ENCODE measurements at places on chromosomes 1 and 21.

GRCh38 chr1:105795741-105796140, 1260.7 kb upstream of the PRMT6 start:
- H3K27me3 ChIP-seq, result no peaks in the 10 kb centered on the region
- H3K27ac ChIP-seq, result no peak overlapping the region
- no peaks in the 10 kb centered on the region for H3K36me3 ChIP-seq
- H3K4me3 ChIP-seq, result no peak overlapping the region
- no peaks in the 10 kb centered on the region for H3K4me1 ChIP-seq

DNA sequence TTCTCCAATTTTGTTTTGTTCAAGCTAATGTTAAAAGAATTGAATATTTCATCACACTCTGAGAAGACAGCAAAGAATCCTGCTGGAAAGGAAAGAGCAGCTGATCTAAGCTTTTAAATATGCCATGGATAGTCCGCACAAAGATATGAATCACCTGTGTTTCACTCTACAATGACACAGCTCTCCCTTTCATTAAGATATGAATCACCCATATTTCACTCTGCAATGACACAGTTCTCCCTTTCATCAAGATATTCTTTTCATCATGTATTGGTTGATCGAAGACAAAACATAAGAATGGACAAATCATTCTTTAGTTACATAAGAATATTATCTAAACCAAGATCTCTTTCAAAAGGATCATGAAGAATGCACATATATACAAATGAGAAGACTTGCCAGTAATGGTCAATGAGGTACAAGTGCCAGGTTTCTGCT, 367.3 kb downstream of the SMYD3 start:
- H3K36me3 ChIP-seq, result no peaks in the 10 kb centered on the region
- no peak for DNase-seq
- no peaks in the 10 kb centered on the region for H3K4me1 ChIP-seq
- H3K4me3 ChIP-seq, result no peak overlapping the region

GRCh38 chr1:87017998-87018672, 103.7 kb downstream of the HS2ST1 start:
- no peaks in the 10 kb centered on the region for H3K27me3 ChIP-seq
- H3K27ac ChIP-seq, result peak overlapping the region; percentile 75
- DNase-seq, result no peak

GRCh38 chr1:176017722-176018121, 189.4 kb downstream of the COP1 start:
- no peak overlapping the region for H3K4me3 ChIP-seq
- DNase-seq, result no peak
- H3K27ac ChIP-seq, result no peak overlapping the region
- H3K27me3 ChIP-seq, result no peaks in the 10 kb centered on the region

DNA sequence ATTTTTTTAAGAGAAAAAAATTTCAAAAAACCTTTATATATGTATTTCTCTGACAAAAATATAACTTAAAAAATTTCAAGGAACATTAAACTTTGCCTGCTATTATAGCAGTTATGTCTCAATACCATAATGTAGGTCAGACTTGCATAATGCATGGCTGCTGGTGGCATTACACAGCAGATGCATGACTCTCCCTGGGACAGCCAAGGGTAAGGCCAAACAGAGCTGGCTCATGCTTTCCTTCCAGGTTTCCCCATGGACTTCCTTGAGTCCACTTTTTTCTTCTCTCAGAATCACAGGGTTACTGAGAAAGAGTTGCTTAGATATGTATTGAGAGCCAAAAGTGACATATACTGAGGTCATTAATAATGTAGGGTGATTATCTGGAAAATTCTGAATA, 43.7 kb downstream of the RHOU start:
- DNase-seq, result no peak
- no peak overlapping the region for H3K27ac ChIP-seq
- H3K36me3 ChIP-seq, result no peaks in the 10 kb centered on the region
- H3K4me3 ChIP-seq, result no peak overlapping the region
- H3K27me3 ChIP-seq, result peaks cover 2% of the 10 kb centered on the region
- peaks cover 3% of the 10 kb centered on the region for H3K4me1 ChIP-seq

DNA sequence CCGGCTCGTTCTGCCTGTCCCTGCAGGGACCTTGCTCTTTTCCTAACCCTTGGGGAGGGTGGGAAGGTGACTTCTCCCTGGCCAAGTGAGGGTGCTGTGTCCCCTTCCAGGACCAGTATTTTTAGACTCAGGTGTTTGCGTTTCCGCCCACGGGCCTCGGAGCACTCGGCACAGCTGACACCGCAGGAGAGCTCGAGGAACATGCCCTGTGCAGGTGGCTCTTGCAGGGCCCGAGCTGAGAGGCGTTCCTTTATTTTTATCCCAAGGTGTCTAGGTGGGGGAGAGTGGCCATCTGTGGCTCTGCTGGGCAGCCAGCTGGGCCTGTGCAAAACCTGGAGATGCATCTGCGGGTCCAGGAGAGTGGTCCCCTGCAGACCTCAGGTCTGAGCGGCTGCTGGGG, 16.0 kb downstream of the PLCH2 start:
- H3K4me1 ChIP-seq, result no peaks in the 10 kb centered on the region
- no peak overlapping the region for H3K27ac ChIP-seq
- no peak for DNase-seq
- H3K4me3 ChIP-seq, result no peak overlapping the region
- no peaks in the 10 kb centered on the region for H3K36me3 ChIP-seq

- H3K27ac ChIP-seq, result no peak overlapping the region
- DNase-seq, result no peak
- no peak overlapping the region for H3K4me3 ChIP-seq
- H3K27me3 ChIP-seq, result no peaks in the 10 kb centered on the region
- H3K36me3 ChIP-seq, result no peaks in the 10 kb centered on the region
- peaks cover 24% of the 10 kb centered on the region for H3K4me1 ChIP-seq
Measured at GRCh38 chr1:171389171-171389570, 75.2 kb downstream of the FMO4 start.

GRCh38 chr21:41256771-41257702, 59.6 kb upstream of the FAM3B start:
- peaks cover 27% of the 10 kb centered on the region for H3K36me3 ChIP-seq
- no peaks in the 10 kb centered on the region for H3K27me3 ChIP-seq
- H3K27ac ChIP-seq, result peak overlapping the region; percentile 9
- no peak for DNase-seq

GRCh38 chr1:116096013-116096618, 15.1 kb upstream of the MAB21L3 start:
- no peaks in the 10 kb centered on the region for H3K4me1 ChIP-seq
- H3K36me3 ChIP-seq, result peaks cover 2% of the 10 kb centered on the region
- no peak overlapping the region for H3K4me3 ChIP-seq
- H3K27me3 ChIP-seq, result no peaks in the 10 kb centered on the region

DNA sequence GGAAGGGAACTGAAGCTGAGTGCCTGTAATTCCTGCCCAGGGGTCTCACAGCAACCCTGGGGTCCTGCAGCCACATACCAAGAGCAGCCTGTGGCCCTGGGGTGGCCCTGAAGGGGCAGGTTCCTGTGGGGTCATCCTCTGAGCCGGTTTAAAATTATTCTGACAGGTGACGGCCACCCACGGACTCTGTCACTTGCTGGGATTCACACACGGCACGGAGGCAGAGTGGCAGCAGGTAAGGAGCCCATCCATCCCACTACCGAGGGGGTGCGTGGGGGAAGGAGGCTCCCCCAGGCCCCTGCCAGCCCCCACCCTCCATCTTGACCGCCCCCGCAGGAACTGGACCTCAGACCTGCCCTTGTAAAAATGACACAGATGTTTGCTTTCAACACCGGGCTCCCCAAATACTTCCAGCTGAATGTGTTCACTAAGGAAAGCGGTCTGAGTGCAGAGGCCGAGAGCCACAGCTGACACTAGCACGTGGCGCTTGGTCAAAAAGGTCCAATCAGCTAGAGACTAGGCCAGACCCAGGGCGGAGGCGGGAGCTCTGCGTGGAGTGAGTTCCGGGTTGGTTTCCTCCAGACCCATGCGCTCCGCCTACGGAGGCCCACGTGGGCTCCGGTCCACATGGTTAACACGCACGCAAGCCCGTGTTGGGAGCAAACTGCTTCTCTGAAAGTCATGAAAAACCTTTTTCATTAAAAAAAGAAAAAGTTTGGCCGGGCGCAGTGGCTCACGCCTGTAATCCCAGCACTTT, 10.0 kb downstream of the YBEY start:
- no peak for DNase-seq
- no peak overlapping the region for H3K27ac ChIP-seq
- no peaks in the 10 kb centered on the region for H3K4me1 ChIP-seq
- H3K4me3 ChIP-seq, result no peak overlapping the region

GRCh38 chr1:27342778-27343638, 1.2 kb downstream of the SYTL1 start:
- H3K36me3 ChIP-seq, result peaks cover 4% of the 10 kb centered on the region
- no peak for DNase-seq
- peaks cover 14% of the 10 kb centered on the region for H3K4me1 ChIP-seq
- H3K27ac ChIP-seq, result peak overlapping the region; percentile 33
- H3K27me3 ChIP-seq, result peaks cover 17% of the 10 kb centered on the region

DNA sequence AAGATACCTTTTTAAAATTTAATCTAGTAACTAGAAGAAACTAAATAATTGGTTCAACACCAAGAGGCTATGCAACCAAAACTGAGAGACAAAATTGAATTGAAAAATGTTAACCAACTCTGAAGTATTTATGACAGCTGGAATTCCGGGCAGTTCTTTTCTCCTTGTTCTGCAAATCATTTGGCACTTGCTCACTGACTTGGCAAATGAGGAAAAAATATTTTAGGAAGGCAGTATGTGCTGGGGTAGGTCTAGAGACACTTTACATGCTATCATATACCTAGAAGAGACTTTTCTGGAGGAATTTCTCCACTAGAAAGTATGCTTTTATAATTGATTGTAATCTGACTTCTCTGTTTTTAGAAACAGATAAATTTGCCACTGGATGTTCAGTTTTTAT, 22.1 kb upstream of the SH3D21 start:
- H3K27ac ChIP-seq, result no peak overlapping the region
- no peak for DNase-seq
- no peaks in the 10 kb centered on the region for H3K27me3 ChIP-seq
- peaks cover 2% of the 10 kb centered on the region for H3K4me1 ChIP-seq
- H3K36me3 ChIP-seq, result peaks cover 18% of the 10 kb centered on the region

- no peak overlapping the region for H3K27ac ChIP-seq
- H3K27me3 ChIP-seq, result peaks cover 27% of the 10 kb centered on the region
- no peak overlapping the region for H3K4me3 ChIP-seq
- H3K36me3 ChIP-seq, result no peaks in the 10 kb centered on the region
Measured at GRCh38 chr1:112359961-112360767, 35.9 kb upstream of the CTTNBP2NL start.

- DNase-seq, result no peak
- no peaks in the 10 kb centered on the region for H3K4me1 ChIP-seq
- no peak overlapping the region for H3K27ac ChIP-seq
- H3K36me3 ChIP-seq, result no peaks in the 10 kb centered on the region
- no peak overlapping the region for H3K4me3 ChIP-seq
Measured at GRCh38 chr1:212981571-212982328, 31.4 kb downstream of the VASH2 start.

DNA sequence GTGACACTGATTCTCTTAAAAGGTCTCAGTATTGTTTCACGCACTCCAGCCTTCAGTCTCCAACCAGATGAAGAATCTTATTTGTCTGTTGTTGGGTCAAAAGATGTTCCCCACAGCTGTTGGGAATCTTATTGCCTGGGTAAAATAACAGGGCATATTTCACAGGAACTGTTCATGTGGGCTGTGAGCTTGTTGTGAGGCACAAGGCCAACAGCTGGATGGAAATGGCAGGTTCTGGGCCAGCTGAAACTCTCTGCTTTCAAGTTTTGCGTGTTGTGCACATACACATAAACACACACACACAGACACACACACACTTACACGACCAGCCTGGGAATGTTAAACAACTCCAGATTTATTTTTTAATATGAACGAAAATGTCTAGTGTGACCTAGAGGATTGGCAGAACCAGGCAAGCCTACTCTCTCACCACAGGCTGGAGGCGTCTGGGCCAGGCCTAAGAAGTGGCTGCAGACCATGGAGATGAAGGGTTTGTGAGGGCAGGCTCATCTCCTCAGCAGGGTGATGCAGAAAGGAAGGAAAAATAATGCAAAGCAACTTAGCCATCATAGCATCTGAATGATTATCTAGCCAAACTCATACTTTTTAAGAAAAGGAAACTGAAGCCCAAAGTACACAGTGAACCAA, 357.0 kb downstream of the TTLL7 start:
- H3K36me3 ChIP-seq, result no peaks in the 10 kb centered on the region
- H3K4me3 ChIP-seq, result no peak overlapping the region
- no peak for DNase-seq
- H3K27ac ChIP-seq, result no peak overlapping the region
- H3K27me3 ChIP-seq, result peaks cover 4% of the 10 kb centered on the region
- peaks cover 9% of the 10 kb centered on the region for H3K4me1 ChIP-seq

DNA sequence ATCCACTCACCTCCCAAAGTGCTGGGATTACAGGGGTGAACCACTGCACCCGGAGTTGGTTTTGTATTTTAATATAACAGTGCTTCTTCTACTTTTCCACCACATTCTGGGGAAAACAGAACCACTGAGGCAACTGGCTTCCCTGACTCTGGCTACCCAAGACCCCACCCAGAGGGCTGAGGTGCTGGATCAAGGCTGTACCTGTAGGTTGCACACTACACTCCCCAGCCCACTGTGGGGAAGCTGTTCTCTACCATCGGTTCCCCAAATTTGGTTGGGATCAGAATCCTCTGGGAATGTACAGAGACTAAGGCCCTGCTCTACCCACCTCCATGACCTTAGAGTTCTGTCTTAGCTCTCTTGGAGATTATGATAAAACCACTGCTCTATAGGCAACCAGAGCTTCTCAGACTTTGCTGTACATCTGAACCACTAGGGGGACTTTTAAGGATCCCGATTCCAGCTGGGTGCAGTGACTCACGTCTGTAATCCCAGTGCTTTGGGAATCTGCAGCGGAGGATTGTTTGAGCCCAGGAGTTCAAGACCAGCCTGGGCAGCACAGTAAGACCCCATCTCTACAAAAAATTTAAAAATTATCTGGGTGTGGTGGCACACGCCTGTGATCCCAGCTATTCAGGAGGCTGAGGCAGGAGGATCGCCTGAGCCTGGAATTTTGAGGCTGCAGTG, 51.6 kb downstream of the GNG4 start:
- no peaks in the 10 kb centered on the region for H3K4me1 ChIP-seq
- H3K36me3 ChIP-seq, result peaks cover 6% of the 10 kb centered on the region
- no peaks in the 10 kb centered on the region for H3K27me3 ChIP-seq
- H3K4me3 ChIP-seq, result no peak overlapping the region
- no peak for DNase-seq
- H3K27ac ChIP-seq, result no peak overlapping the region

GRCh38 chr1:99374109-99374508, 109.8 kb downstream of the PLPPR4 start:
- no peak overlapping the region for H3K27ac ChIP-seq
- H3K4me1 ChIP-seq, result no peaks in the 10 kb centered on the region
- H3K4me3 ChIP-seq, result no peak overlapping the region
- no peaks in the 10 kb centered on the region for H3K36me3 ChIP-seq
- no peak for DNase-seq
- no peaks in the 10 kb centered on the region for H3K27me3 ChIP-seq

All from progenitor cell of endocrine pancreas (in vitro differentiated cells).